Right hindlimb (tissue), 1 donor: ENCODE measurements at places on chromosomes 2 and 18.
A peak's percentile ranks its signal among the peaks of the same experiment; 100 is the strongest.

GRCh38 chr2:85771486-85771885, 17.7 kb downstream of the ATOH8 start:
- no peak for DNase-seq

GRCh38 chr2:206004004-206004693, 81.8 kb downstream of the INO80D start:
- DNase-seq, result no peak

- no peak for DNase-seq
These were observed 53.5 kb downstream of the SLC4A1AP start for GRCh38 chr2:27717070-27717795.

- no peak for DNase-seq
These were observed 153.4 kb upstream of the SOX11 start for GRCh38 chr2:5538772-5539171.

DNA sequence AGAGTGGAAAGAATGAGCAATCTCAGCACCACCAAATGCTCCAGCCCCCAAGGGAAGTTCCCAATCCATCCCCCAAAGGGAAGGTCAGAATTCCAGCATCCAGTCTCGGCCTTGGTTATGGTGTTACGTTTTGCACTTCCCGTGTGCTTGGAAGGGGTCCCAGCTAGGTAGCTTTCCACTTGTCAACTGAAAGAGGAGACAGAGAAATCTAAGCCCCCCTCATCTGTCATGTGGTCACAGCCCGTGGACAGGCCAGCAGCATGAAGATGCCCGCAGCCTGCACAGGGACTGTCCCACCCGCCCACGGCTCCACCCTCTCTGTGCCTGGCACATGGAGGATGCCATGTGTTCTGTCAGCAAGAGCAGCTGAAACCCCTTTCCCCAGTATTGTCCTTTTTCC, 32.1 kb downstream of the RHOB start:
- no peak for DNase-seq

DNA sequence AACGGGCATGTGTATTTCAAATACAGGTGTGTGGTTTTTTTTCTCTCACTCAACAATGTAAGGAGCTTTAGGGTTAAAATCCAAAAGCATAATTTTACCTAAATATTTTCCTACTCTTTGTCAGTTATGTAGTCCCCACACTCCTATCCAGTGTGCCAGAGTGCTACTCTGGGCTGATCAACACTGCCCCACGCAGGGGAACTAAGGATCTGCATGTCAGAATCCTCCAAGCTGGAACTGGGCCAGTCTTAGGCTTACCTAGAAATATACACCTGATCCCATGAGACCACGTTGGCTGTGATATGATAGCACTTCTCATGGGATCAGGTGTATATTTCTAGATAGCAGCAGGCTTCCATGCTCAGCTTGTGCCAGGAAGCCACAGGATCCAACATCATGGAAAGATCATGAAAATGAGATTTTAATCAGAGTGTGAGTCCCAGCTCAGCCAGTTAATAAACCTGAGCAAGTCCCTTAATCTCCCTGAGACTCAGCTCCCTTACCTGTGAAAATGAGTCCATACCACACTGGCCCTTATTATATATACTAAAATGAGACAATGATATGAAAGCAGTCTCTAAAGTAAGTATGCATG, 29.7 kb downstream of the CCDC141 start:
- DNase-seq, result no peak

GRCh38 chr2:64972426-64972825, 16.8 kb upstream of the SLC1A4 start:
- peak; percentile 68 for DNase-seq

- DNase-seq, result no peak
These were observed 352.6 kb upstream of the VRK2 start for GRCh38 chr2:57693965-57694364.

GRCh38 chr2:233156001-233156400, 95.5 kb upstream of the ATG16L1 start:
- DNase-seq, result no peak

DNA sequence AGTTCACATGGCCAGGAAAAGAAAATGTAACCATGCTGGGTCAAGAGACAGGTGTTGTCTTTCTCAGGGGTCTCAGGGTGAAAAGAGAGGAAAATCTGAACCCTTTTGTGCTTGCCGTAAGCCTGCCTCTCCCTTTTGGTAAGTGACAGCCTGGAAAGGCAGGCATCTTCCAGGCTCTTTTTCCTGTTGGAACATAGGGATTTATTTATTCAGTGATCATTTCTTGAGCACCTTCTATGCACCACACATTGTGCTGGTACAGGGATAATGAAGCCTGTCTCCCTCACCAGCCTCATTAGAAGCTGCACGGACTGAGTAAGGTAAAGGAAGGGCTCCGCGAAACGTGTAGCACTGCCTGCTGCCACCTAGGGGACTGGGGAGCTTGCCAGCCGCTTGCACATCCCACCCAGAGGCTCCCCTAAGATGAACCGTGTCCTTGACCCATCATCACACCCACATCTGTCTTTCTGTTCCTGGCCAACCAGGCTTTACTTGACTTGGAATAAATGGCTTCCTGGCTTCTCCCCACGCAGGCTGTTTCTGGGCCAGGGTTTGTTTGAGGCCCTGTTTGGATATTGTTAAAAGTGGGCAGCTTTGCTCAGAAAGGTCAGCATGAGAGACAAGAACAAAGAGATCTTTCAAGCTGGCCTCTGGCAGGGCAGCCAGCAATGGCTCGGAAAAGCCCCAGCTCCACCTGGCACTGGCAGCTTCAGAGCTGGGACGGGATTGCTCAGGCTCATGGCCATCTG, 73.3 kb upstream of the MCFD2 start:
- DNase-seq, result peak; percentile 66

- DNase-seq, result no peak
These were observed 296.9 kb upstream of the CYRIA start for GRCh38 chr2:16962505-16962904.

DNA sequence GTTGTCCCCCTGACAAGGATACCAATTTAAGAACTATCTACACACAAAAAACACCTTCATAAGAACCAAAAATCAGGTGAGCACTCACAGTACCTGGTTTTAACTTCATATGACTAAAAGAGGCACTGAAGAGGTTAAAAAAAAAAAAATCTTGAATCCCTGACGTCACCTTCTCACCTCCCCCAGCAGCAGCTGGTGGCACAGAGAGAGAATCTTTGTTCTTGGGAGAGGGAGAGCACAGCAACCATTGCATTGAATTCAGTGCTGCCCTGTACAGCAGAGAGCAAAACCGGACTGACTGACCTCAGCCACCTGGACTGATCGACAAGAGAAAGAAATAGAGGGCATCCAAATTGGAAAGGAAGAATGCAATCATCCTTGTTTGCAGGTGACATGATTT, 566.0 kb downstream of the TMX3 start:
- DNase-seq, result no peak

- DNase-seq, result no peak
These were observed 590 bp downstream of the MDH1 start for GRCh38 chr2:63589148-63589958.

GRCh38 chr2:169692718-169693117, 1.5 kb downstream of the CFAP210 start:
- no peak for DNase-seq

DNA sequence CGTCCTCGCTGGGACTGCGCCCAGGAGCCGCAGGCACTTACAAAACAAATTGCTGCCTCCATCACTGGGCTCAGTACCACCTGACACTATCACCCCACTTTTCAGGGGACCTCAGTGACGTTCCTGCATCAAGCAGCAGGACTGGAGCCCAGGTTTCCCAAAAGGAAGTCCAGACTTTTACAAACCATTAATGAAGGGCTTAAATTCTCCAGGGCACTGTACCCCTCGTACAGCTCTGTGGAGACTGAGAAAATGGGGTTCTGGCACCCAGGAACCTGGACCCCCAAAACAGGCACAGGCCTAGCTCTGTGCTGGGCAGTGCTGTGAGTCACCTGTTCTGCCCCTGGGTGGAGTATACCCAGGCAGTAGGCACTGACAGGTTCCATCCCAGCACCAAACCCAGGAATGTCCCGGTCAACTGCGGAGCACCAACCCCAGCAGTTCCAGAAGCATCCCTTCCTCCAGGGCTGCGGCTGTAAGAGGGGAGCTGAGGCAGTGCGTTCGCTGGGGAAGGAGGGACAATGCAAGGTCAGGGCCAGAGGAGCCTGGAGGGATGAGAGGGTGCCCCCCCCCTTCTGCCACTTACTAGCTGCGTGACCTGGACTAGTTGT, 24.6 kb upstream of the NOTO start:
- DNase-seq, result no peak

DNA sequence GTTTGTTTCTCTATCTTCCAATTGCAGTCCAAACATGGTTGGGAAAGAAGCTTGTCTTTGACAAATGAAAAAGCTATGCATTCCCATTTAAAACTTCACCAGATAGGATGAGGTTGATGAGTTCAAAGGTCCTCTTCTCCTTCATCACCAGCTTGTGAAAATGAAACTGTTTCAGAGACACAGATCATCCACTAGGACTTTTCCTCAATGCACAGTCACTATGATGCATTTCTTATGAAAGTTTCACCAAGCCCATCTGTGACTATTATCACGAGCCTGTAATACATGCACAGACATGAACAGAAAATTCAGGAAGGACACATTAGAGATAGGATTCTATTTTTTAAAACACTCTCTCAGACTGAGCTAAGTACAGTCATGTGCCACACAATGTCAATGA, 644.4 kb downstream of the PLCL1 start:
- DNase-seq, result no peak

DNA sequence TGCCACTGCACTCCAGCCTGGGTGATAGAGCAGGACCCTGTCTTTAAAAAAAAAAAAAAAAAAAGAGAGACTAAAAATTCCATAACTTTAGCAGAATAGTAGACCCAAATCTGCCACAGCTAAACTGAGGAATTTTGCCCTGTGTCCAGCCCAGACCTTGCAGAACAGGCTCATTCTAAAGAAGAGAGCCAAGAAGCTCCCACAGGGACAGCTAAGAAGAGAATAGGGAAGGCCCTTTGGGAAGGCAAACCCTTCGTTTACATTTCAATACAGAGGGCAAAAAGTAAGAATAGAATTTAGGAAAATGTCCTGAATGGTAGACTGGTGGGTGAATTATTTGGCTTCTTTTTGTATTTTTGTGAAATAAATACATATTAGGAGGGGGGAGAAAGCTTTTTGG, 21.5 kb upstream of the BZW1 start:
- DNase-seq, result no peak

DNA sequence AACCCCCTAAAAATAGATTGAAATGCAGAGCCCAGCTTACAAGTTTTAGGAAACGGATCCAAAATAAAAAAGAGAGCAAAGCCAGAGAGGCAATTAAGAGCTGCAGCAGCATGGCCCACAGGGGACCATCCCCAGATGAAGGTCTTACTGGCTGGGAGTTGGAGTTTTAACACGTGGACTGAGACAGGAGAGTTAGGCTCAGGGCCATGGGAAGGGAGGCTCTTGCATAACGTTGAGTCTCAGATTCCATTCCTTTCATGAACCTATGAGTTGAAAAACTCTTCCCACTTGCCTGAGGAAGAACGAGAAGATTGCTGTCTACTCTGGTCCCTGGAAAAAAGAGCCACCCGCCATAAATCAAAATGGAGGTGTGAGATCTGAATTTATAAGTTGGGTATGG, 101.8 kb upstream of the NDUFV2 start:
- peak; percentile 30 for DNase-seq

DNA sequence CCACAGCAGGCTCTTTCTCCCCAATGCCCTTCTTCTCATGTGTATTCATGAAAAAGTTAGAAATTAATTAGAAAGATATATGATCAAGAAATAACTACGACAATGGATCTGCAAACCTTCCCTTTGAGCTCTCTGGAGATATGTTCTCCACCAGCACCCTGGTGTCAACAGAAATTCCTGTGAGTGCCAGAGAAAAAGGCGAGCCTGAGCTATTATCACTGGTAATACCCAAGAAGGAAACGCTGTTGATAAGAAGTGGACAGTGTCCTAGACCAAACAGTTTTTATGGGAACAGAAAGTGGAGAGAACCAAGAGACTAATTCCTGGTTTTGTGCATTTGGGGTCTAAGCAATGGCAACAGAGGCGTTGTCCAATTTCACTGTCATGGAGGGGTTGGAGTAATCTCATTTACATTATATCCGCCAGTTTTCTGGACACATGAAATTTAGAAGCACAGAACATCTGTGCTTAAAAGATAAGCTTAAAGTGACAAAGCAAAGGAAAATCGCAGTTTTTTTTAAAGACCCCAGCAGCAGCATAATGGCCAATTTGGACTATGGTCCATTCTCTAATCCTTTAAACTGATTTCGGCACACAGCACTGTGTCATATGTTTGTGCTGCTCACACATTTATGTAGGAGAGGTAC, 47.2 kb upstream of the CDC42EP3 start:
- DNase-seq, result no peak

- no peak for DNase-seq
These were observed 25.1 kb downstream of the CSRNP3 start for GRCh38 chr2:165494573-165494972.

DNA sequence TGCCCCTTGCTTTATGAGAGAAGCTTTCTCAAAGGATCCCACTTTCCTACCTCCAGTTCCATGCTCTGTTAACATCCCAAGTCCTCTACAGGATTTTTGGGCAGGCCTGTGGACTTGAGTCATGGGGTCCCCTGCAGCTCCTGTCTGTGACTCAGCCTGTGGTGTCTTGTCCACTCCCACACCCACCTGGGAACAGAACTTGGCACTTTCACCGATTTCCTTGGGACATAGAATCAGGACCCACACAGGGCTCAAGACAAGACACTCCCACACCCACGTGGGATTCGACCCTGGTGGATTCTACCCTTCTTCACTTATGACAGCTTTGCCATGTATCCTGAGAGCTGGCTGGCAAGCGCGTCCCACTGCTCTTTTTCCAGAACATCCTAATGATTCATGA, 30.7 kb upstream of the HDAC4 start:
- DNase-seq, result no peak

GRCh38 chr18:51342815-51343214, 145.3 kb upstream of the MEX3C start:
- DNase-seq, result no peak

DNA sequence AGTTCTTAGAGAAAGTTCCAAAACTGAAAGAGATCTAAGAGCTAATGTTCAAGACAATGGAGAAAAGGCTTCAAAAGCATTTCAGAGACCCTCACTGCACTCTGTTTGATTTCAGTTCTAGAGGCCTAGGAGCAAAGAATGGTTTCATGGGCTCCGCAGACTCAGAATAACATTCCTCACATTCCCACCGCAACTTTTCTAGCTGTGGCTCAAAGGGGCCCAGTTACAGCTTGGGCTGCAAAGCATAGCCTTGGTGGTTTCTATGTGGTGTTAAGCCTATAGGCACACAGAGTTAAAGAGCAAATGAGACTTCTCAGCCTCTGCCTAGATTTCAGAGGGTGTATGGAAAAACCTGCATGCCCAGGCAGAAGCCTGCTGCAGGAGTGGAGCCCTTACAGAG, 73.0 kb downstream of the FSIP2 start:
- no peak for DNase-seq
